Body of pancreas (tissue), 4 donors: ENCODE measurements at places on chromosomes 16 and 17.

GRCh38 chr17:2800367-2800766 lies 4.1 kb downstream of the RAP1GAP2 start:
- H3K27ac ChIP-seq: no peak overlapping the region
- no peaks in the 10 kb centered on the region for H3K4me1 ChIP-seq
- no peak for DNase-seq
- H3K36me3 ChIP-seq: no peaks in the 10 kb centered on the region
- no peak overlapping the region for H3K4me3 ChIP-seq
- H3K27me3 ChIP-seq: no peaks in the 10 kb centered on the region

GRCh38 chr16:89364606-89365005 lies 125.8 kb downstream of the ANKRD11 start:
- no peak overlapping the region for H3K4me3 ChIP-seq
- H3K4me1 ChIP-seq: peaks cover 73% of the 10 kb centered on the region
- peak; percentile 70 for DNase-seq
- no peaks in the 10 kb centered on the region for H3K36me3 ChIP-seq
- no peaks in the 10 kb centered on the region for H3K27me3 ChIP-seq
- peak overlapping the region; percentile 36 for H3K27ac ChIP-seq

DNA sequence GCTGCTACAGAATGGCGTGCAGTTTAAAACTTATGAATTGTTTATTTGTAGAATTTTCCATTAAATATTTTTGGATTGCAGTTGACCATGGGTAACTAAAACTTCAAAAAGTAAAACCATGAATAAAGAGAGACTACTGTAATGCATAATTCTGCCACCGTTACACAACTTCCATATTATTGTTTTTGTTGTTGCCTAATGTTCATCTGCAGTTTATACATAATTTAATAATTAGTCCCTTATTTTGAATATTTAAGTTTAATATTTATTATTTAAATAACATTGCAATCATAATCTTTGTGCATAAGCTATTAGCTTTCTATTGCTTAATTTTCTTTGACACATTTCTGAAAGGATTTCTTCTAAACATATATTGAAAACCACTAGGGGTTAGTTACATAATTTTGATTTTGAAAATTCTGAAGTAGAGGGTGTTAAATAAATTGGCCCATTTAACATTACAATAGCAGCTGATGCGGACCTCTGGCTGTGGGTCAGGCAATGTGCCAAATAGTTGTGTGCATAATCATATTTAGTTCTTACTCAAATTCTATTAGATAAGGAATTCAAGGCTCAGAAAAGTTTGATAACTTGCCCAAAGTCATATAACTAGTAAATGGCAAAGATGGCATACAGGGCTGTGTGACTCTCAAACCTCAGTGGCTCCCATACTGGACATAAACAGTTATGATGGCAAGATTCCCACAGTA lies 31.1 kb downstream of the PPM1E start:
- H3K4me1 ChIP-seq: peaks cover 4% of the 10 kb centered on the region
- peak; percentile 12 for DNase-seq
- no peak overlapping the region for H3K27ac ChIP-seq
- H3K27me3 ChIP-seq: no peaks in the 10 kb centered on the region
- H3K4me3 ChIP-seq: no peak overlapping the region

DNA sequence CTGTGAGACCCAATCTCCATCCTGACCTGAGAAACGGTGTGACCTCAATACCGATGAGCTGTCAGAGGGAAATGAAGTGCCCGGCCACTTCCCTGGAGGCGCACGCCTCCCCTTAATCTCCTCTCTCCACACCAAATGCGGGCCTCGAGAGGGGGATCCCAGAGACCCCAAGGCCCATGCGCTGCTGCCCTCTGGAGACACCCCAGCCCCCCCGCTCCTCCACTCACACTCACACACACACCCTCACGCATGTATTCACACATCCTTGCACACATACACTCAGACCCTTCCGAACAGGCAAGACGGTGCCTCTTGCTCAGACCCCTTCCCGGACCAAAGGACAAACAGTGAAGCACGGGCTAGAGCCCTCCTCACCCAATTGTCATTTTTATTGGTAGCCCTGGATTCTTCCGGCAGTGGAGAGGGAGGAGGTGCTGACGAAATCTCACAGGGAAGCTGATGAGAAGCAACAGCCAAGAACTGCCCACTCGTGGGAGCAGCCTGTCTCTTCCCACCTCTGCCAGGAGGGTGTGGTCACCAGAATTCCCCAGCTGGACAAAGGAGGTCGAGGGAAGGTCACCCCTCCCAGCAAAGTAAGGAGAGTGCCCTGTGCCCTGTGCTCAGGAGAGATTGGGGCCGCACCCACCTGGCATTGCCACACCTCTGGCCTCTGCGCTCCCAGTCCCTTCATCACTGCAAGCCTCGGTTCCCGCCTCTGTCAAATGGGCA lies 136.0 kb upstream of the TNRC6C start:
- H3K4me3 ChIP-seq: no peak overlapping the region
- no peaks in the 10 kb centered on the region for H3K27me3 ChIP-seq
- DNase-seq: no peak
- no peaks in the 10 kb centered on the region for H3K36me3 ChIP-seq
